ENCODE measurements at places on chromosomes 3 and 15.

GRCh38 chr15:64883997-64884511, 27.6 kb upstream of the ANKDD1A start:
- DNase-seq, result peak; percentile 90

- no peak for DNase-seq
Observed at GRCh38 chr15:72248514-72248913, 17.5 kb upstream of the PKM start.

- DNase-seq, result no peak
Observed at GRCh38 chr3:178507507-178508442, 28.5 kb upstream of the KCNMB2 start.

DNA sequence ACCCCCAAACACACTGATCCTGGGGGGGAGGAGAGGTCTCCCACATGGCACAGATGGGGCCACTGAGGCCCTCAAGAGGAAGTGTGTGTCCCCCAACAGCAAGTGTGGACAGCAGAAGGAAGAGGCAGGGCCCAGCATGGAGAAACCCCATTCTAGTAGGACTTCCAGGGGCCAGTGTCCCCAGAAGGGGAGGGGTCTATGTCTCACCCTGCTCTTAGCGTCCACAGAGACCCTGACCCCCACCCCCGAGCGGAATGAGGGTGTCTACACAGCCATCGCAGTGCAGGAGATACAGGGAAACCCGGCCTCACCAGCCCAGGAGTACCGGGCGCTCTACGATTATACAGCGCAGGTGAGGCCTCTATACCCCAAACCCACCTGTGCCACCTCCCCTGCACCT, 35.3 kb downstream of the TSPAN3 start:
- DNase-seq, result no peak

DNA sequence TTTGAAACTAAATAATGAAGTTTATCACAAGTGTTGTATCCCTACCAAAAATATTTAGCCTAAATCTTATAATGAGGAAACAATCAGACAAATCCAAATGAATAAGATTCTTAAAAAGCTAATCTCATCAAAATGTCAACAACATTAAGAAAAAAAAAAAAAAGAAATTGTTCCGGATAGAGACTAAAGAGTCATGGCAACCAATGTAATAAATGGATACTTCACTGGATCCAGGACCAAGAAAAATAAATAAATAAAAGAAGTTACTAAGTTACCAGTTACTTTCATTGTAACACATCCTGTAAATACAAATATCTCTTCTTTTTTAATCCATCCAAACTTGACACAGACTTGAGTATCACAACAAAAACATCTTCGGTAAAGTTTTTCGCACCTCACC, 607 bp downstream of the MRPL47 start:
- no peak for DNase-seq
